ENCODE measurements at places on chromosomes 3 and 15. TPM values are rescaled to one million over a fixed set of nuclear protein-coding genes. Genes with fewer than 3 reads are reported as not detected.

Gene C3orf70
- 6.5 TPM for total RNA-seq

Gene IGSF11
- total RNA-seq: not detected

Gene FAM81A
- 0.53 TPM for total RNA-seq

Gene CCDC54
- total RNA-seq: not detected

Gene TGM4
- total RNA-seq: not detected

Gene RNU5B-1
- total RNA-seq: not detected

Gene SCG5
- total RNA-seq: 17.2 TPM

Gene PLSCR5
- total RNA-seq: not detected

Gene ERC2
- 0.18 TPM for total RNA-seq

Gene PYGO1
- 0.85 TPM for total RNA-seq

Gene LEKR1
- total RNA-seq: 9.1 TPM

Gene CYP8B1
- total RNA-seq: not detected

Gene NR1D2
- total RNA-seq: 23.8 TPM

DNA sequence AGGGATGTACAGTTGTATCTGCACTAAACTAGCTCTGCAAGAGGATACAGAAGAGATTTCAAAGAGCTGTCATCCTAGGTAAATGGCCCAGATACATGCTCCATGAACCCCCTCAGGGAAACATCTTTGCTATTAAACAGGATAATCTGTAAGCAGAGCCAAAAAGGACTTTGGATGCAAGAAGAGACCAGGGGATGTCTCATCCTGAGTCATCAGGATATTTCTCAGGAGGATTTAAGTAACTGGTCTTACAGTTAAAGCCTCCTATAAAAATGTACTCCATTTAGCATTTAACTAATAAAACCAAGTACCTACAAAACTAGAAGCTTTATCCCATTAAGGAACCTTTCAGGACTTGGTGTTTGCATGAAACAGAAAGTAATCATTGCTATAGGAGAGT lies 48.2 kb upstream of the PHLDB2 start:
- DNase-seq: no peak

DNA sequence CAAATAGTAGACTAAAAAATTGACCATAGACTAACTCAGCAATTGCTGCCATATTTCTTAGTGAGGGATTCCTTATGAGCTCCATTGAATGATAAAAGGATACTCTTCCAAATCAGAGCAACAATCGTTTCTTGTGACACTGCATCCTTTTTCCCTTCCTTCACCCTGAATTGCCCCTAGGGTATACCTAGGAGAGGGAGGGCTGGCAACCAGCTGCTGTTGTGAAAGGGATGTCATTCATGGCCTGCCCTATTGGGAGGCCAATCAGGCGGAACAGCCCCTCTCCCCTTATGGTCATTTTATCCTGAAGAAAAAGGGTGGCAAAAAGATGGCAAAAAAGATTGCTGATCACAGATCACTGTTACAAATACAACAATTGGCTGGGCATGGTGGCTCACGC lies 26.3 kb downstream of the B3GNT5 start:
- no peak for DNase-seq

- DNase-seq: no peak
Measured at GRCh38 chr3:181253796-181254195, 264.3 kb upstream of the DNAJC19 start.

DNA sequence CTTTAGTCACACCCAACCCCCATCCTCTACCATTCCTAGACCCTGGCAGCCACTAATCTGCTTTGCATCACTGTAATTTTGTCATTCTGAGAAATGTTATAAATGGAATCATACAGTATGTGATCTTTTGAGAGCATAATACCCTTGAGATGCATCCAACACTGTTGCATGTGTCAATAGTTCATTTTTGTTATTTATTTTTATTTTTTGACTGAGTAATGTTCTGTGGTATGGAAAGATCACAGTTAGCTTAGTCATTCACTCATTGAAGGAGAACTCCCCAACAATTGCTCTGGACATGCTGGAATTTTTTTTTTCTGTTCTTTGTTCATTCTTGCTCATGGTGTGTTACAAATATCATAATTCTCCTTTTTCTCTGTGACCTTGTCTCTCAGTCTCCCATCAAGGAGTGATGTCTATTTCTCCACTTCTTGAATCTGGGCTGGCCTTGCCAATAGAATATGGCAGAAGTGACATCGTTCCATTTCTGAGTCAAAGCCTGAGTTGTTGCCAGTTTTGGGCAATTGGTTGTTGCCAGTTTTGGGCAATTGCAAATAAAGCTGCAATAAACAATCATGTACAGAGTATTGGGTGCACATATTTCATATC lies 6.8 kb upstream of the ADPGK start:
- no peak for DNase-seq

DNA sequence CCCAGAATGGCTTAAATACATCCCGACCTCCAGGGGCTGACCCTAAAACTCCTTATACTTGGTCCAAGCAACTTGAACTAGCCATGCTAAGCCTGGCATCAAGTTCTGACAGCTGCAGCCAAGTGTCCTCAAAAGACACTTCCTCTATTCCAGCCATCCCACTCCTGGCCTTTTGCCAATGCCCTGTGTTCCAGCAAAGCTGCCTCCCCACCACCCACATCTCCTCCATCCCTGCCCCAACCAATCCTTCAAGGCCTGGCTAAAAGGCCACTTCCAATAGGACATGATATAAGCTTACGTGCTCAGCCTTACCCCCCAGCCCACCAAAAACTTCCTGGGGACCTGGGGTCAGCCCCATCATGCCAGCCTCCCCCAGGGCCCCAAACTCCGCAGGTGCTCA lies 40.9 kb downstream of the SEMA3G start:
- peak; percentile 45 for DNase-seq

DNA sequence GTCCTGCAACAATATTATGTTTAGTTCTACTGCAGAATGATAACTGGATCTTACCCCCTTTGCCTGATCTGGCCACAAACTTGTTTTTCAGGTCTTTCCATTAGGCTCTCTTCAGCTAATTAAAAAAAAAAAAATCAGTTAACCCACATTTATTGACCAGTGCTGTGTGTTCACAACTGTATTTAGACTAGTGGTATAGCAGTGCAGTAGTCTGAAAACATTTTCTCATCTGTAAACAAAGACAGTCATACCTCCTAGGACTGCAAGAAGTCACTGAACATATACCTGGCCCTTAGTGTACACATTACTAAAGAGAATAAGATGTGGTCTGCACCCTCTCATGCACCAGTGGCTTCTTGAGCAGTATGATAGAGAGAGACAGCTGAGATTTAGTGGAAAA lies 22.5 kb downstream of the LPP start:
- no peak for DNase-seq

DNA sequence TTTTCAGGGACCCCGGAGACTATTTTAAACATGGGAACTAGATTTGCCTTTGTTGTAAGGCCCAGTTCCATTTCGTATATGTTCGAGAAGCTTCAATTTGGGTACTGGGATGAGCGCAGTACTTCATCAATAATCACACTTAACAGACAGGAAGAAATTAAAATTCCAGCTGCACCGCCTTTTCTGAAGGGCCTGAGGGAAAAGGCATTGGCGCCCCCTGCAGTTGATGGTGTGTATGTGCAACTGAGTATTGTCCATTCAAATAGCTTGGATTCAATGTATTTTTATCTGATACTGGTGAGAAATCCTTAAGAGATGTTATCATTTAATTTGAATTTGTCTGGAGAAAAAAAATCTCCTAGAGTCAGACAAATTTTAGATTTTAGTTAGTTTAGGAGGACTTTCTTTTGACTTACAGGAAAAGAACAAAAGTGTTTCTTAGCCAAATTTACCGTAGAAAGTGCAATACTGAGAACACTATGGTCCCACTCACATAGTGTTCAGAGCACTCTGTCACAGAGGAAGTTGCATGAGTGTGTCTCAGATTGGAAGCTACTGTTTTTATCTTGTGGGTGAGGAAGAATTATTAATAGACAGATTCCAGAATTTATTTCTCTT lies 5.4 kb upstream of the ALDH1A2 start:
- DNase-seq: peak; percentile 73

GRCh38 chr3:77296527-77296926 lies 256.6 kb downstream of the ROBO2 start:
- no peak for DNase-seq

DNA sequence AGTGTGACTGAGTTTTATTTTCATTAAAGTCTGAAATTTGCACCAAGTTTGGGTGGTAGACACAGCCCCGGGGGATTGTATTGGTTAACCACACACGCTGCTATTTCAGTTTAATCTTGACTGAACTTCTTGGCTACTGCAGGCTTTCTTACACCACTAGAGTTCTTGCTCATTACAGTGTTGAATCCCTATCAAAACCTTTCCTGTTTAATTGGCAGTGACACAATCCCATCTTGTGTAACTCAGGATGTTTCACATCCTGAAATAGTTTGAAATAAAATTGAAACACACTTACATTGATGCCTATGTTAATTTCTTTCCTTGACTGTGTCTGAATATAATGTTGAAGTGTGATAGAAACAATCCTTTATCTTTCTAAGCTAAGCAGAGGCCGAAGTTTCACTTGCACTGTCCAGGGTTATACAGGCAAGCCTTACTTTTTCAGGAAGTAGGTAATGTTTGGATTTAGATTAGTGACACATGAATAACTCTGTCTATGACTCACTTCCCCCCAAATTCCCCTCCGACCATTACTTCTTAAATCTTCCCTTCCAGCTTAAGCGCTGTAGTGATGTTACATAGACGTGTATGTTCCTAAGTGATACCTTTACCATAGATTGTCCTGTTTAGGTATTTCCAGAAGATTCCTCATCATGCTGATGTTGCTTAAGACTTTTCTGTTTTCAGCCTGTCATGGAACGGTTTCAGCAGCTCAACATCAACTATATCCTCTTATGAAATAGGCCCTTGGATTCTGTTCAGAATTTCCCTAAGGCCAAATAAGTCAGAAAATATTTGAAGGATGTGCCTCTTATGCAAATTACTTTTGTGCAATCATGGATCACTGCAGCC lies 16.8 kb downstream of the ATG7 start:
- no peak for DNase-seq

- no peak for DNase-seq
Measured at GRCh38 chr3:57386307-57386706, 93.8 kb upstream of the ASB14 start.

- no peak for DNase-seq
Measured at GRCh38 chr3:157042226-157042625, 117.7 kb downstream of the CCNL1 start.

DNA sequence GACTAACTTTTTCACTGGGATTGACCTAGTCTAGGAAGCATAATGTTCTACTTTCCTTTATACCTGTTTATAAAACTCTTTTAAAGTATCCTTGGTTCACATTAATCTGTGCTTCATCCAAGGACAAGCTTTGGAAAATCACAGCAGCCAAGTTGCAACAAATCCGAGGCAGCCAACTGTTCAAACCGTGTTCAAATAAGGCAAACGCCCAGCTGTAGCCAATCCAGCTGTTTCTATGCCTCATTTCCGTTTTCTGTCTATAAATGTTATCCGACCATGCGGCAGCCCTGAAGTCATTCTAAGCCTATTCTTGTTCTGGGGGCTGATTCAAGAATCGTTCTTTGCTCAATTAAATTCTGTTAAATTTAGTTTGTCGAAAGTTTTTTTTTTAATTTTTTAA lies 78.3 kb downstream of the FMN1 start:
- DNase-seq: no peak

GRCh38 chr3:104785947-104786346 lies 580.8 kb upstream of the ALCAM start:
- no peak for DNase-seq

DNA sequence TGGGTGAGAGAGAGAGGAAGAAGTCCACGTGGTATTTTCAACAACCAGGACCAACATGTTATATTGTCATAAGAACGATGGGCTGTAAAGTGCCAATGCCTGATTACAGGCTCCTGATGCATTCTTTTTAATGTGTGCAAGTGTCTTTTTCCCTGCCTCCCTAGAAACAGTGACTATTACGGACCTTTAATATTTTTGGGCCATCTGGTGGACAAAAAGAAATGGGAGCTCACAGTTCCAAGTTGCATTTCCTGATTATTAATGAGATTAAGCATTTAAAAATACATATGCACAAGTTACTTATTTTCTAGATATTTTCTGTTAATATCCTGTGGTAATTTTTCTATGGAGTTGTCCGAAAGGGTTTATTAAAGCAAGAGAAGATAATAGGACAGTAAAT lies 530.2 kb downstream of the NR2F2 start:
- DNase-seq: no peak

DNA sequence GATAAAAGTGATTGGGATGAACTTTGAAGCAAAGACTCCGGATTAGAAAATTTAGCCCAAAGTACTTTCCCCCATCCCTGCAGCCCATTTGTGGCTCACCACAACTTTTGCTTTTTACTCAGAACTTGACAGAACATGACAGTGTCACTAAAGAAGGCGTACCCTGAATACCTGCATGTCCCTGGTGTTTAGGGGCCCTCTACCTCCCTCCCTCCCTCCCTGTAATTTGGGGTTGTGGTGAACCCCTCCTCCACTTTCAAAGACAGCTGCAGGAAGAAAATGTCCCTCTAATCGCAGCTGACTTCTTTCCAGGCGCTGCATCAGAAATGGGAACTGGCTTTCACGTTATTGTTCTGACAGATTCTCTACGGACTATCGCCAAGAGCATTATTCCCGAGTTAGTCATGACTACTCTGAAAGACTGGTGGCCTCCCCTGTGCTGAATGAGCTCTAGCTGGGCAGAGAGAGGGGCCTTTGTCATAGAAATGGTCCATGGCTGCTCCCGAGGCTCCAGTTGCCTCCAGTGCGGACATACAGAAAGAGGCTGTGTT lies 93.2 kb upstream of the ARHGEF3 start:
- DNase-seq: no peak

GRCh38 chr15:31337352-31338031 lies 10.9 kb downstream of the KLF13 start:
- no peak for DNase-seq

DNA sequence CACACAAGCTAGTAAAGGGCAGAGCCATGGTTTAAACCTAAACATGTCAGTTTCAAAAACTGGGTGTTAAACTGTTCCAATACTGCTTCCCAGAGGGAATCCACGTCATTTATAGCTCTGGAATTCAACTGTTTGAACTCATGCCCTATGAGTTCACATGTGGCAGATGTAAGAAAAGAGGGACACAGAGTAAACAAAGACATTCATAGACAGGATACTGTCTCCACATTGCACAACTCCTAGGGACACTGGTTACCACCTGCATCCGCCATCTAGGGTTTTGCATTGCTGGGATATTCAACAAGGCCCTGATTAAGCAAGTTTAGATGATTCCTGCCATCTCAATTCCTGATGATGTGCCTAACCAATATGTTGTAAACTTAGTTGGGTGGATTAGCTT lies 134.1 kb upstream of the COL8A1 start:
- no peak for DNase-seq

GRCh38 chr3:184658223-184658928 lies 53.5 kb downstream of the MAGEF1 start:
- DNase-seq: no peak

DNA sequence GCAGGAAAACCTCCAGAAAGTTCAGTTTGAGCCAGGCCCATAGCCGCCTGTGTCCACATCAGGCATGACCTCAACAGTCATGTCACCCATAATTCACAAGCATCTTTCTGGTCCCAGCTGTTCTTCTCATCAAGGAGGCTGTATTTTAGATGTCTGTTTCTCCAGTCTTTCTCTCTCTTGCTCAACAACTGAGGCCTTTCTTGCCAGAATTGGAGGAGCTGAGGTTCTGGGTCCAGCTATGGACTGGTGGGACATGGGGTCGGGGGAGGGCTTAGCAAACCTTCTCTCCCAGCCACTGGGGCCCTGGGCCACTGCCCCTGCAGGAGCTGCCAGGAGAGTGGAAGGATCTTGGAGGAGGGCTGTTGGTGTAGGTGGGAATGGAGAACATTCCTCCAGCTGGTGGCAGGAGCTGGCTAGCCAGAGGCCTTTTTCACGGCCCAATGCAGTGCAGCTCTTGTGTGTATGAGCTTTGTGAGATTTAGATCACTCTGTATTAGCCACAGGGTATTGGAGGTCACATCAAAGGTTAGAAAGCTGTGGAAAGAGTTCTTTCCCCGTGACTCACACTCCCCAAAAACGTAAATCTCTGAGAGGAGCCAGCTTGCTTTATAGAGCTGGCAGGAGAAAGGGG lies 23.5 kb downstream of the MAGEF1 start:
- no peak for DNase-seq
